ENCODE measurements at places on chromosomes 13 and 19.
A peak's percentile ranks its signal among the peaks of the same experiment; 100 is the strongest.

DNA sequence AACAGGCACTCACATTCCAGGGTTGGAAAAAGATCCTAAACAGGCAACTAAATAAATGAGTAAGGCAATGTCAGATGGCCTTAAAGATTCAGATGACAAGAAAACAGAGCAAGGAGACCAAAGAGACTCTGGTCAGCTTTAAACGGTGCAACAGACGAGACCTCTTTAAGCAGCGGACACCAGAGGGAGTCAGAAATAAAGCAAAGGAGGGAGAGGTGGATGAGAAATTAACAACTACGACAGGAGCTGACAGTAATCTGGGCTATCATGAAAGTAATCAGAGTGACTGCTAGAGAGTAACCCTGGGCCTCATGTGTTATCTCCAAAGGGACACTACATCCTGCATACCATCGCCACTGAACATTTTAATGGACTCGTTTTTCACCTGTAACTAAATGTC, 1.1 kb downstream of the ZNF550 start:
- no peak for DNase-seq

DNA sequence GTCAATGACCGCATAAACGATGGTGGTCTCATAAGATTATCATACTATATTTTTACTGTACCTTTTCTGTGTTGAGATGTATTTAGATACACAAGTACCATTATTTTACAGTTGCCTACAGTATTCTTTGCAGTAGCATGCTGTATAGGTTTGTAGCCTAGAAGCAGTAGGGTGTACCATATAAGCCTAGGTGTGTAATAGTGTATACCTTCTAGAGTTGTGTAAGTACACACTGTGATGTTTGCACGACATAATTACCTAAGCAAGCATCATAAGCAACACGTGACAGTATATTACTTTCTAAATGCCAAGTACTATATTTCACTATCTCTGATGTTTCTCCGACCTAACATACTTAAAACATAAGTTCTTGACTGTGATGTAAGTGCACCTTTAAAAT, 2.7 kb downstream of the LPAR6 start:
- DNase-seq, result no peak

DNA sequence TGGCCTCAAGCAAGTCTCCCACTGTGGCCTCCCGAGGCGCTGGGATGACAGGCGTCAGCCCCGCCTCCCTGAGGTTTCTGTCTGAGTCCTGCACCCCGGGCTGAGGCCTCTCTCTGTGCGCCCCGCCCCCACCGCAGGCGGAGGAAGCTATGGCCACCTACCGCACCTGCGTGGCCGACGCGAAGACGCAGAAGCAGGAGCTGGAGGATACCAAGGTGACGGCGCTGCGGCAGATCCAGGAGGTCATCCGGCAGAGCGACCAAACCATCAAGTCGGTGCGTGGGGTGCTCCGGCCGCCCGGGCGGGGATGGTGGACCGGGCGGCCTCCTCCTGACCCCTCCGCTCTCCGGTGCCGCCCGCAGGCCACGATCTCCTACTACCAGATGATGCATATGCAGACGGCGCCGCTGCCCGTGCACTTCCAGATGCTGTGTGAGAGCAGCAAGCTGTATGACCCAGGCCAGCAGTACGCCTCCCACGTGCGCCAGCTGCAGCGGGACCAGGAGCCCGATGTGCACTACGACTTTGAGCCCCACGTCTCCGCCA, 12.7 kb downstream of the ARHGAP45 start:
- no peak for DNase-seq

DNA sequence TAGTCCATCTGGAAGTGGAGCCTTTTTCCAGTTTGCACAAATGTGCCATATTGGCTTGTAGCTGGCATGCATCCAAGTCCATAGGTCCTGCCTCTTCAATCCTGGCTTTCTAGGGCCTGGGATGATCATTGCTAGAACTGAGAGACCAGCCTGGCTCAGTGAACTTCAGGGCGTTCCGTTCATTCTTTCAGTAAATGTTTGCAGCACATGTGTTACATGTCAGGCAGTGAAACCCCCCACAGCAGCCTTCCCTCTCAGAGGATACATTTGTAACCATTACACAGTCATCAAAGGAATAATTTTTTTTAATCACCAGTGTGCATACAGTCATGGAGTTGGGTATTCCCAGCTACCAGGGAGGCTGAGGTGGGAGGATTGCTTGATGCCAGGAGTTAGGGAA, 9.7 kb downstream of the FUT2 start:
- no peak for DNase-seq

DNA sequence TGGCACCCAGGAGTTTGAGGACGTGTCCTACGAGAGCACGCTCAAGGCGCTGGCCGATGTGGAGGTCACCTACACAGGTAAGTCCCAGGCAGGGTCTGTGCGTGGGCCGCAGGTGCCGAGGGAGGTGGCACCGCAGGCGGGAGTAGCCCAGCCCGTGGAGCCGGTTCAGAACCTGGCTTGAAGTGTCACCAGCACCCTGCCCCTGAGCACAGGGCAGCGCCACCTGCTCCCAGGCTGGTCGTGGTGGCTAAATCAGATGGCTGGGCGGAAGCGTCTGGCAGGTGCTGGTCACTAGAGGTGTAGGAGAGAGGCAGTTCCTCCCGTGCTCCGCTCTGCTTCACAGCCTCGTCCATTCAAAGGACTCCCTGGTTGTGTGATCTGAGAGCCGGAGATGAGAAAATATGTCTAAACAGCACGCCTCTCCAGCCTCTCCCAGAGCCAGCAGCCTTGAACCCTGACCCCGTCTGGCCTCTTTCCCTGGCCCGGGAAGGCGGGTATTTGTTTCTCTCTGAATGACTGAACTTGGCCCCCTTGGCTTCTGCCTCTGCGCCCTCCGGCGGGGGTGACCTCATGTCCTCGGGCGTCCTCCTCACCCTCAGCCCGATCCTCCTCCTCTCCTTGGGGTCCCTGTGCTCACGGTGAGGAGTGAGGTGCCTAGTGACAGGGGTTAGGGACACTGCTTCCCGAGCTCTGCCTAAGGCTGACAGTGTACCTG, 5.4 kb downstream of the THOP1 start:
- no peak for DNase-seq

GRCh38 chr13:94677799-94678198, 34.5 kb downstream of the SOX21 start:
- no peak for DNase-seq

- no peak for DNase-seq
Measured at GRCh38 chr13:100536643-100537180, 51.9 kb downstream of the GGACT start.

DNA sequence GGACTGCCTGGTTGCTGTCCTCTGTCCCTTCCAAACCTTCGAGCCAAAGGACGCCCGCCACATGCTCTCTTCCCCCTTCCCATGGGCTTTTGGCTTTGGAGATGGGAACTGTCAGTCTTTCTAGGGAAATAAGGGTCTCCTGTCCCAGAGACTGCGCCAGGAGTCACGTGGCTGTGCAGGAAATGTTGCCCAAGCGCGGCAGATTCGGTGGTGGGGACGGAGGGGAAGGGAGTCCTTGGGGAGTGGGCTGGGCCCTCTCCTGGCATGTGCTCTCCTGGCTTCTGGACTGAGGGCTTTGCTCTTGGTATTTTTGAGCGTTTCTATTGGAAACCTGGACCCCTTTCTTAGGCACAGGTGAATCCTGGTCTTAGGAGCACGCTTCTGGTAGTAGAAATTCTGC, 103.2 kb downstream of the KDM4B start:
- no peak for DNase-seq

DNA sequence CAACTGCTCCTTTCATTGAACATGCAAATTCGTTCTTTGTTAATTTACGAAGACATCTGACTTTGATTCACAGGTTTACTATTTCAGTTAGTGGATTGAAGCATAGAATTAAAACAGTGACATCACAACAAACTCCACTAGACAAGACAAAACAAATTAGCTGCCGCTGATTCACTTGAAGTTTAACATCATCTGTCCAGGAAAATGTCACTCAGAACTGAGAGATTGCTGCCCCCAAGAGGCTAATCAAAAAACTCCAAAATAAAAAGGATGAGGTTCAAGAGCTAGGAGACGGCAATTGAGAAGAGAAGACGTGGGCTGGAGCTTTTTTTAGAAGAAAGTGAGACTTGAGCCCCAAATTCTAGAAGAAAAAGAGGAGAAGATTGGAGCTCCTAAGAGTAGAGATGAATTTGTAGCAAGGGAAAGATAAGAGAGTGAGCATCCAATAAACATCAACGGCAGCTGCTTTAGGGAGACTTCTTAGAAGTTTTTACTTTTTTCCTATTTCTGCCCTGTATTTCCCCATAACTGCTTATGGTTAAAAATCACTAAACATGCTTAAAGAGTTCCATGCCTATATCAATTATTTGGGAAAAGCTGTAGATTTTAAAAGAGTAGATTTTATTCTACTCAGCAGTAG, 40.8 kb upstream of the TPP2 start:
- DNase-seq, result no peak

DNA sequence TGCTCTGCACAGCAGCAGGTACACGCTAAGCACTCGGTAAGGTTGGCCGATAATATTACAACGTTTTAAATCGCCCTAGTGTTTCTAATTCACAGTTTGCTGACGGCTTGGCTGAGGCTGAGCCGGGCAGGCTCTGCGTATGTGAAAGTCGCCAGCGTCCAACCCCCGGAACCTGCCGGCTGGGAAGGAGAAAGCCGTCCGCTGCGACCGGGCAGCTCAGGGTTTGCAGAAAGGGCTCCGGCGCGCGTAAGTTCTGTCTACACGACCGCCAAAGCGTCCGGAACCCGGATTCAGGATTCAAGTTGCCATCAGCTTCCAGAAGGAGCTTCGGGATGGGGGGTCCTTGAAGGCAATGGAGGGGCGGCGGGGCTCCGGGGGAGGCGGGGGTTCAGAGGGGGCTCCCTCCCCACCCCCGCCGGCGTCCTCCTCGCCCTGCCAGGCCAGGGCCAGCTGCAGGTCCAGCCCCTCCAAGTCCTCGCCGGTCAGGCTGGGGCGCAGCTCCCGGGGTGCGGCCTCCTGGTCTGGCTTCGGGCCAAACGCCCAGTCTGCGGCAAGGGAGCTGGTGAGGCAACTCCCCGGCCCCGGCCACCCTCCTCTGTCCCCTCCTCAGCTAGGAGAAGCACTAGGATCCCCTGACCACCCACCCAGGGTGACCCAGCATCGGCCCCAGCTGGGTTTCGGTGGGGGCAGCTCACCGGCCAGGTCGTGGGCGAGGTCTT, 575 bp downstream of the SMIM44 start:
- no peak for DNase-seq

- DNase-seq, result no peak
Measured at GRCh38 chr13:43166644-43167457, 143.5 kb downstream of the DNAJC15 start.

DNA sequence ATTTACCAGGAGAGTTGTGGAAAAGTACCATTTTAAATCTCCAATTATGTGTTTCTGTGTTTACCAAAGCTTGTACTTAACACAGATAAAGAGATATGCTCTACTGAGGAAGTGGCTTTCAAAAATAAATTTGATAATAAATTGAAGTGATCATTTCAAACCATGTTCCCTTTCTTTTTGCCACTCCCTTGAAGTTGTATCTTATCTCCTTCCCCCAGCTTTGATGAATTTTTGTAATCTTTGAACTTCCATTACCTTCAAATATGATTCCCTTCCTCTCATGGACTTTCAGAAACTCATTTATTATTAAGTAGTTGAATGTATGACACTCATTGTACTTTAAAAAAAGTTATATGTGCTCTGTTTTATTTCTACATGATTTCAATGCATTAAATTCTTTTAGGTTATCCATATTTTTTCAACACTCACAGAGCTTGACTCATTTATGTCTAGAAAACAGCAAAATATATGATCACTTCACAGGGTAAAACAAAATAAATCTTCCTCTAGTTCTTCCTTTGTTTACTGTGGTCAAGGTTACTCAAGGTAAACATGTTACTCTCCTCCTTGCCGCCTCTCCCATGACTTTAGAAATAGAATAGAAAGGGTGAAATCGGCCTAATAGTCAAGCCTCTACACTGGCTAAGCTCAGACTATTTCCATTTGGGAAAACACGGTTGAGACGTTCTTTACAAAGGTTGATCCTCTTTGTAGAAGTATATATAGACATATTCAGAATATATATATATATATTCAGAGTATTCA, 251.2 kb upstream of the SPRY2 start:
- no peak for DNase-seq

GRCh38 chr13:112144616-112145550, 77.9 kb downstream of the SOX1 start:
- DNase-seq, result no peak

DNA sequence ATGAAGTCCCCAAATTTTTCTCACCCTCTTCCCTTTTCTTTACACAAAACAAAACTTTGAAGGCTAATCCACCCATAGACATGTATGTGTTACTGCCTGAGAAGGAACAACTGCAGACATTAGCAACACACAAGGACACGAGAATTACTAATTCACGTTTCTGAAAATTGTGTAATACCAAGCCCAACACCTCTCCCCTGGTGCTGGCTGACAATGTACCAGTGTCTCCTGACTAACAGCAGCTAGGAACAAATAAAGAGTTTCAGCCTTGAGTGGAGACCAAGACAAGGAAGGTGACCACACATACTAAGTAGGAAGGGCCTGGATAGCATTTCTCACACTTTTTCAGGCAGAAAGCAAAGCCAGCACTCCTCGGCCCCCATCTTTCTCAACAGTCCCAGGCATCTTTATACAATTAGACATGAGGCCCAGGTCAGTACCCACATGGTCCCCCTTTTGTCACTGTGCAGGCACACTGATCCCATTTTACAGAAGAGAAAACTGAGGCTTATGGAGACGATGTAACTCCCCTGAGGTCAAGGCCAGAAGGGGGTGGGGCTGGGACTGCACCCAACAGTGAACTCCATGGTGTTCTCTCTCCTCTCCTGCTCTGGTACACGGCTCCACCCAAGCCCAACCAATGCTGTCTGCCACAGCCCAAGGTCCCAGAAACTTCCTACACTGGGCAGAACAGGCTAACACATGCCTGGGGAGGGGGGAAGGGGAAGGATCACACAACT, 8.7 kb downstream of the BRD4 start:
- DNase-seq, result no peak

DNA sequence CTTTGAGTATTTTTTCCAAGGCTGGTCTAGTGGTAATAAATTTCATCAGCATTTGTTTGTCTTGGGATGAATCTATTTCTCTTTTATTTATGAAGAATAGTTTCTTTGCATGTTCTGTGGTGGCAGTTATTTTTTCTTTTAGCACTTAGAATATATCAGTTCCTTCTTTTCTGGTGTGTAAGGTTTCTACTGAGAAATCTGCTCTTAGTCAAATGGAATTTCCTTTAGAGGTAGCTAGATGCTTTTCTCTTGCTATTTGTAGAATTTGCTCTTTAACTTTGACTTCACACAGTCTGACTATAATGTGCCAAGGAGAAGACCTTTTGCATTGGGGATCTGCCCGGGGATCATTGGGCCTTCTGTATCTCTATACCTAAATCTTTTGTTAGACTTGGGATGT, 4.1 kb upstream of the SIGLEC6 start:
- DNase-seq, result no peak

DNA sequence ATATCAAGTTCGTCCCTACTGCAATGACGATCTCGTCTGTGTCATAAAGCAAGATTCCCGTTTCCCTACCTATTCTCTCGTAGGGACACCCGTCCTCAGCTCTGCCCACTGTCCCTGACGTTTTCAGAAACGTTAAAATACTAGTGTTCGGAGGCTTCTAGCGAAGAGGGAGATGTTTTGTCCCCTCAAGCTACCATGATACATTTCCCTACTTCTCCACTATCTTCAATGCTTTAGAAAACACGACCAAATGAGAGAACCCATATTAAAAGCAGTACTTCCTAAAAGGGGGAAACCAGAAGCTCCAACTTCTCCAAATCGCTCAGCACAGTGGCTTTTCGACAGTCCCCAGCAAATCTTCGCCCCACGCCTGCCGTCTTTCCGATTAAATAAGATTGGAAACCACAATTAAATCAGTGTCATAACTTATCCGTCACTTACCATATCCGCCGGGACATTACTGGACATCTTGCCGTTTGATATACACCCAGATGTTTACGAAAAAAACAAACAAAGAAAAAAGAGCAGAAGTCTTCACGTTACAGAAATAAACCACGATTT, 1.3 kb downstream of the UBL3 start:
- peak; percentile 4 for DNase-seq

Data from stimulated activated CD8-positive, alpha-beta memory T cell treated with anti-CD3 and anti-CD28 coated beads, Interleukin-15, amount 100 ng/mL, for 1 hour (primary cell).